Activated CD4-positive, alpha-beta T cell treated with anti-CD3 and anti-CD28 coated beads for 4 hours (primary cell): ENCODE measurements at places on chromosomes 6 and 20.
A peak's percentile ranks its signal among the peaks of the same experiment; 100 is the strongest.

- no peak for DNase-seq
Observed at GRCh38 chr20:63140514-63141433, 75.2 kb downstream of the YTHDF1 start.

- no peak for DNase-seq
Observed at GRCh38 chr6:42453654-42454427, 2.1 kb upstream of the TRERF1 start.

- DNase-seq, result no peak
Observed at GRCh38 chr6:116101302-116101718, 657 bp downstream of the NT5DC1 start.

- DNase-seq, result no peak
Observed at GRCh38 chr6:37570482-37571133, 70.9 kb upstream of the CCDC167 start.

- no peak for DNase-seq
Observed at GRCh38 chr20:56925831-56926170, 296.7 kb downstream of the TFAP2C start.

GRCh38 chr6:30071081-30071818 lies 4.3 kb downstream of the PPP1R11 start:
- no peak for DNase-seq

DNA sequence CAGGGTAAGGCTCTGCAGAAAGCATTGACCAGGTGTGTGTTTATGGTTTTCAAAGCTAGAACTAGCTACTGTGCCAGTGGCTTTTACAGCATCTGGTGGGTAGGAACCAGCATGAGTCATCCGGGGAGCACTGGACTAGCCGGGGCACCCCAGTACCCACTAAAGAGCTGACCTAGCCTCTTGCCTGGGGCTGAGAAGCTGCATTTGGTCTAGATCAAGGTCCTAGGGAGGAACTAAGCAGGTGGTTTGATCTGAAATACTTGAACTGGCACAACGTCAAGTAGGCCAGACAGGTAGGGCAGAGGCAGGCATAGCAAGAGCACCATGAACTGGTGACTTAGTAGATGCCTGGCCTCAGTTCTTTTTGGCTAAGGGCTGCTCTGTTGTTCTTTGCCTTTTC lies 109.8 kb upstream of the PTPRK start:
- no peak for DNase-seq

GRCh38 chr6:168016721-168017525 lies 19.5 kb downstream of the KIF25 start:
- DNase-seq, result no peak

DNA sequence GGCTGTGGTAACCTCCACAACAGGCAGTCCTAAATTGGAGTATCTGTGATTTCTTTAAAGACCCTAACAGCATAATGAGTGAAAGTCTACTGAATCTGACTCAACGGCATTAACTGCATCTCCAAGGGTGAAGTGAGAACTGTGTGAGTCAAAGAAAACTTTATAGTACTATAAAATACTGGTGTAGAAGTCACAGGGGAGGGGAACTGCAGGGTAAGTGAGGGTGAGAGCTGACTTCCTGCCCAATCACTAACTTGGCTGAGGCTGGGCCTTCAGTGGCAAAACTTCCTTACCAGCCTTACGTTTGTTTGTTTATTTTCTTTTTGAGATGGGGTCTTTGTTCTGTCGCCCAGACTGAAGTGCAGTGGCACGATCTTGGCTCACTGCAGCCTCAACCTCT lies 109.8 kb downstream of the PTPRK start:
- no peak for DNase-seq

DNA sequence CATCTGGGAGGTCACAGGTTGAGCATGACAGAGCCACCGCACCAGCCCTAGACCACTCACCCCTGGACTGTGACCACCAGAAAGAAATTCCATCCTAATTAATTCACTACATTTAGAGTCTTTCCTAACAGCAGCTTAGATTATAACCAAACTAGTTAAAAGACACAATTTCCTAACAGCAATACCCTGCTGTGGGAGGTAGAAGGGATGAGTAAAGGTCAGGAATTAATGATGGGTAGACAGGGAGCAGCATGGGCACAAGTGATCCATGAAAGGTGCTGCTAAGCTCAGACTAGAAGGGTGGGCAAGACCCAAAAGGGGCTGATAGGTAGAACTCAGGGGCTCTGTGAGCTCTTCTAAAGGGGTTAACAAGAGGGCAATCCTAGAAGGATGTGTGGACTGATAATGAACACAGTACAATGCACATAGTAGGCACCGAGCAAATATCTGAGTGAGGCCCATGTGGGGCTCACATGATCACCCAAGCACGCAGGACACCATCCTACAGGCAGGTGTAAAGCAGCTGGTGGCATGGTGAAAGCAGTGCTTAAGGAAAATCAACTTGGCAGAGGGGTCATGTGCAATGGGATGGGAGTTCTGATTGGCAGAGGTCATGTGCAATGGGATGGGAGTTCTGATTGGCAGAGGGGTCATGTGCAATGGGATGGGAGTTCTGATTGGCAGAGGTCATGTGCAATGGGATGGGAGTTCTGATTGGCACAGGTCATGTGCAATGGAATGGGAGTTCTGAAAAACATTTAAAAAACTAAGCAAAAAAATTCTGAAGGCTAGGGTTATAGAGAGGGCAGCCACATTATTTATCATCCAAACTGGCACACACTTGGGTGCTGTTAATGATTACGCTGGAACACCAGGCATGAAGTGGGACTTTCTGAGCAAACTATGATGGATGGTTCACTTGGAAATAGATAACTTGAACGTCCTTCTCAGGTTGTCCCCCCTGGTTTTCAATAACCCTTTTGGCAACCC lies 188.2 kb upstream of the FOXQ1 start:
- no peak for DNase-seq

DNA sequence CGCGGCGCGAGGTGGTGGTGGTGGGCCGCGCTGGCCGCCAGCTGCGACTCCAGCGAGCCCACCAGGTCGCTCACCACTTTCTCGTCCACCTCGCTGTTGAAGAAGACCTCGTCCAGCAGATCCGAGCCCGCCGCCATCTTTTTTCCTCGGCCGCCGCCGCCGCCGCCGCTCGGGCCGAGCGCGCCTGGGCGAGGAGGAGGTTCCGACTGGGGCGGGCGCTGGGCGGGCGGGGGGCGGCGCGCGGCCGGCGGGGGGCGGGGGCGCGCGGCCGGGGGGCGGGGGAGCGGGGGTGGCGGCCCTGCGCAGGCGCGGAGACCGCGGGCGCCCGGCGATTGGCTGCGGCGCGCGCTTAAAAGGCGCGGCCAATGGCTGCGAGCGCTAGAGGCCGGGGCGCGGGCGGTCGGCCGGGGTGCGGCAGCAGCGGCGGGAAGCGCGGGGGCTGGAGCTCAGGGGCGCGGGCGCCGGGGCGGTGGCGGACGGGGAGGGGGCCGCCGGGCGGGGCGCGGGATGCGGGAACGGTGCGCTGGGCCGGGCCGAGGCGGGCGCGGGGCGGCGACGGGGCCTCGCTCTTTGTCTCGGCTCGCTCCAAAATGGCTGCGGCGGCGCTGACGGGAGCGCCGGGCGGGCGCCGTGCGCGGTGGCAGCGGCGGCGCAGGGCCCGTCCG lies at the start of gene TAF4:
Gene TAF4, minus strand, starts transcription at position 208 of the 665 bp plus-strand sequence. Its CDS starts 71 bp downstream, at position 137.
- DNase-seq, result peak; percentile 71

DNA sequence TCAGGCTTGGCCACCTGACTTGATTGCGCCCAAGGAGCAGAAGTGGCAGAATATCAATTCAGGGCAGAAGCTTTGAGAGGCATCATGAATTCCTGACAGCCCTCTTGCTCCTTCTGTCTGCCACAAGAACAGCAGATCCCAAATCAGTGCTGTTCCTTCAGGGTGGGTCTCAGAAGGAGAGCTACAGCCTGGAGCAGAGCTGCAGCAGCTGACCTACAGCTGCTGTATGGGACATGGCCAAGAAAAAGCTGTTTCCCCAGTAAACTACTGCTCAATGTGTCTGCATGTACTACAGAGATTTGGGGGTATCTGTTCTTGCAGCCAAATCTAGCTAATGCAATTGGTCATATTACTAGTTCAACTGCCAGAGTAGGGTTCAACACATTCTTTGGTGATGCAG lies 69.0 kb downstream of the SLC22A3 start:
- no peak for DNase-seq

GRCh38 chr6:157023958-157024357 lies 246.8 kb downstream of the ARID1B start:
- DNase-seq, result no peak

GRCh38 chr20:7392542-7393206 lies 547.6 kb downstream of the HAO1 start:
- no peak for DNase-seq

DNA sequence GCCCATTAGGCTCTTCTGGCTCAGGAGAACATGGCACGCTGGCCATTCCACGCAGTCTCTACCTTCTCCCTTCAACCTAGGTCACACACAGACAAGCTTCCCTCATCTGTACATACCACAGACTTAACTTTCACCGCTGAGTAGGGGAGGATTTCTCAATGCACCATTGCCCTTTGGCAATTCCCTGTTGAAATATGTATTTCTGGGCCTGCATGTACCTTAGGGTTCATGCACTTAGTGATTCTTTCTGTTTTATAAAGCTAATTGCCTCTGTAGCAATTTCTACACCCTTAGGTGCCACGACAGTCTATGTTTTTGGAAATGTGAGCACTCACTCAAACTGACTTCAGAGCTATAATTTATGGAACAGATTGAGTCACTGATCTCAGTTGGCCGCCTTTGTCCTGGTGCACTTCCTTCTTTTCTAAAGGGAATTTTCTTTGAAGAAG lies 253.8 kb upstream of the PRDM1 start:
- no peak for DNase-seq

GRCh38 chr6:42428326-42429041 lies 23.2 kb downstream of the TRERF1 start:
- DNase-seq, result peak; percentile 63

DNA sequence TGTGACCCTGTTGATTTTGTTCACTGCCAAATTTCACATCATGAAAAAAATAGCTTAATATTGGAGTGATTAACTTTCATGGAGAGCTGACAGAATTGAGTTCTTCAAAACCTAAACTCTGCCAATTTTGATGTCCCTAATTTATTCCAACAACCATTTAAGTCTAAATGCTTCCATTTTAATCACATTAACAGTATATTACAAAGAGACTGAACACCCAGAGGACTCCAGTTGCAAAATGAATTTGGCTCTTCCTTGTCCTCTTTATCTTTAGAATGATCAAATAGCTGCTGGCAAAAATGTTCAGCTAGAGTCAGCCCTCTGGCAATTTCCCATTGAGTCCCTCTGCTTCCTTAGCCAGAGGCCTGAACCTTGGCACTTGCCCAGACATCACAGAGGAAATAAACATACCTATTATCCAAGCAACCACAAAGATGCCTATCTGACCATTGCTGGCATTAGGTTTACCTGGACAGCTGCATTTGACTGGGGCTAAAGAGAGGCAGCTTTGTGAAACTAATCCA lies 299.0 kb upstream of the STXBP5 start:
- no peak for DNase-seq

DNA sequence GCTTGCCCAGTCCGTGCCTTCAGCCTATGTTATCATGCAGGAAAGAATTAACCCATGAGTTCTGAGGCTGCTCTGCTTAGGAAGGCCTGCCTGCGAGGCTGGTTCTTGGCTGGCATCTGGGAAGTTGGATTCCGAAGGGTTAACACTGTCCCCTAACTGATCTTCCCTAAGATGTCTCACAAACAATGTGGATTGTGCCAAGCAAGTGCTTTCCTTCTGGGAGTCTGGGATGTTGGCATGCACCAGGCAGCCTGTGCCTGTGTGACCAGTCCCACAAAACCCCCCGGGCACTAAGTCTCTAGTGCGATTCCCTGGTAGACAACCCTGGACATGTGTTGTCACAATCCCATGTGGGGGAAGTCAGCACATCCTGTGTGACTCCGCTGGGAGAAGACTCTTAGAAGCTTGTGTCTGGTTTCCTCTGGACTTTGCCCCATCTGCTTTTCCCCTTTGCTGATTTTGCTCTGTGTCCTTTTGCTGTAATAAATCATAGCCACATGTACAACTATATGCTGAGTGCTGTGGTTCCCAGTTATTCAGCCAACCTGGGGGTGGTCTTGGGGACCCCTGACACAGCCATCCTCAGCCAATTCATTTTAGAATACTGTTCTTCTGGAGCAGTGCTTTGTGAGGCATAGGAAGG lies 83.8 kb downstream of the SLC22A23 start:
- DNase-seq, result no peak

GRCh38 chr6:149212206-149212605 lies 105.3 kb upstream of the TAB2 start:
- DNase-seq, result no peak

DNA sequence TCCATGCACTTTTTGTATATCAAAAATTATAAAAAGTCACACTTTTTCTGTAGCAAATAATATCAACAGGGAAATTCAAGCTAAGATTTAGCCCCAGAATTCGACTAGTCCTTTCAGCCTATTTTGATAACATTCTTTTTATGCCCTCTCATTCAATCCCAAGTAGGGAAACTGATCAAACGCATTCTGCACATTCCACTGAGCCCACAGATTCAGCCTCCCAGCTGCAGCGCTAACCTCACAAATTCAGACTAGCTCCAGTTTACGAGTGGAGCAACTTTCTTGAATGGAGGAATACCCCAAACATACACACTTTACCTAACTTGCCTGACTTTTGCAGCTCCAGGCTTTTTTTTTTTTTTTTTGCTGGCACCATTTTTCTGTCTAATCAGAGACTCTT lies 70.3 kb upstream of the HEY2 start:
- DNase-seq, result no peak

GRCh38 chr20:33125983-33126382 lies 42.0 kb upstream of the BPIFA2 start:
- no peak for DNase-seq

DNA sequence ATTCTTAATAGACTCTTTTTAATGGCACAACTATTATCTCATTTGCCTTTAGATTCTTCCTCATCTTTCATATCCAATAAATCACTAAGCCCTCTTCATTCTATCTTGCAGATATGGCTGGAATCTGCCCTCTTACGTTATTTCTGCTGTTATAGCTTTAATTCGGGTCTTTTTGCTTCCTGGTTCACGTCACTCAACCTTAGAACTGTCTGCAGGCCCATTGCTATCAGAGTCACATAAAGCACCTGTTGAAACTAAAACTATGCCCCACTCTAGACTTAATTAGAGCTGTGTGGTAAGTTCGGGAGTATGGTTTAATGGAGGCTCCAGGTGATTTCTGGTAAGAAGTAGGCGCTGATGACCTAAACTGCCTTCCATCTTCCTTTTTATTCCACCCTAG lies 988 bp downstream of the QRSL1 start:
- no peak for DNase-seq

DNA sequence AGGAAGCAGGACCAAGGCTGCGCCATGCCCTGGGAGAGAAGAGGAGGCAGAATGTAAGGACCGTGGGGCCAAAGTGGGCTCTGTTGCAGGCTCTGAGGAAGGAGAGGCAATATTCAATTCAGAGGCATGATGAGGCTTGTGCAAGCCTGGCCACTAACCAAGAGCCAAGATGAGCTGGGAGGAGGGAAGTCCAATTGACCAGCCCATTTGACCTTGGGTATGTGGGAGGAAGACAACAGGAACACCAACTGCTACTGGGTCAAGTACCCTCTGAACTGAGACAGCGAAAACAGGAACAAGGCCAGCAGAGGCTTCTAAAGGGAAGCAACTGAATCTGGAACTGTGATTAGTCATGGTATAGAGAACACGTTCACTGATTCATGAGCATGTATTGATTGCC lies 779.6 kb downstream of the MAFB start:
- DNase-seq, result no peak

GRCh38 chr6:94623586-94623985 lies 953.7 kb upstream of the MANEA start:
- DNase-seq, result no peak

GRCh38 chr6:10248378-10248843 lies 166.5 kb downstream of the TFAP2A start:
- DNase-seq, result no peak

GRCh38 chr6:134636186-134636799 lies 313.6 kb downstream of the ALDH8A1 start:
- peak; percentile 45 for DNase-seq
